Type B pancreatic cell (in vitro differentiated cells): ENCODE measurements at places on chromosomes 2 and 18.
A peak's percentile ranks its signal among the peaks of the same experiment; 100 is the strongest.

DNA sequence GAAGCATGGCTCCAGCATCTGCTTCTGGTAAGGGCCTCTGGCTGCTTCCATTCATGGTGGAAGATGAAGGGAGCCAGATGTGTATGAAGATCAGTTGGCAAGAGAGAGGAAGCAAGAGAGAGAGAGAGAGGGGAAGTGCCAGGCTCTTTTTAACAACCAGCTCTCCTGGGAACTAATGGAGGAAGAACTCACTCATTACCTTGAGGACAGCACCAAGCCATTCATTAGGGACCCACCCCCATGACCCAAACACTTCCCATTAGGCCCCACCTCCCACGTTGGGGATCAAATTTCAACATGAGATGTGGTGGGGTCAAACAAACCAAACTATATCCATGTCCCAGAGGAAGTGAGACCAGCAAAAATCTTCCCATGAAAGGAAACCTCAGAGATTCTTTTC, 124.8 kb upstream of the SIX2 start:
- DNase-seq = peak; percentile 8

GRCh38 chr2:127220768-127221527, 849 bp upstream of the CYP27C1 start:
- no peak for DNase-seq

- DNase-seq = no peak
Measured at GRCh38 chr18:78637442-78638402, 341.9 kb upstream of the SALL3 start.

DNA sequence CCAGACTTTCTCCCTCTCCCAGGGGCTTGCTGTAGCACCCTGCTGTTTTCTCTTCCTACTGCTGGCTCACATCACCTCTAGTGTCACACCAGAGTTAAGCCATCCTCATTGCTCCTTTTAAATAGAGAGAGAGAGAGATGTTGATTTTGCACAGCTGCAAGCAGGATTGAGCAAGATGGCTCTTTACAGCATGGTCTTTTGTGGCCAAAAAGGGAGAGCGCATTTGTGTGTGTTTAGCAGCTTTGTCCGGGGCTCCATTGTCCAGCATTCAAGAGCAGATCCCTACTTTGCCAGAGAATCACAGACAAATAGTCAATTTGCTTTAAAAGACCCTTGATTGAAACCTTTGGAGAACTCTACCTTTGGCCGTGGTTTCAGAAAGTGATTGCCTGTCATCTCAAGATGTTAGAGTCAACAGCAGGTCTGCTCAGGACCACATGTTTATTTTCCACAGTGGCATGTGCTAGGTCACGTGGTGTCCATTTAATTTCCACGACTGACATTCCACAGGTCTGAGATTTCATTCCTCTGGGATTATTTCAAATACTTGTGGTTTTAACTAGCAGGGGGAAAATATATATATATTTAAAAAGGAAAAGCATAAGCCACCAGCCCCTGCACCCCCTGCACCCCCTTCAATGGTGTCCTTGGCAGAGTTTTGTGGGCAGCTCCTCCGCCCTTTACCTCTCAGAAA, 359.9 kb upstream of the SLC14A2 start:
- no peak for DNase-seq

- DNase-seq = no peak
Measured at GRCh38 chr2:217820904-217821303, 181.9 kb downstream of the TNS1 start.

- DNase-seq = no peak
Measured at GRCh38 chr2:175363699-175364098, 182.2 kb upstream of the ATP5MC3 start.

DNA sequence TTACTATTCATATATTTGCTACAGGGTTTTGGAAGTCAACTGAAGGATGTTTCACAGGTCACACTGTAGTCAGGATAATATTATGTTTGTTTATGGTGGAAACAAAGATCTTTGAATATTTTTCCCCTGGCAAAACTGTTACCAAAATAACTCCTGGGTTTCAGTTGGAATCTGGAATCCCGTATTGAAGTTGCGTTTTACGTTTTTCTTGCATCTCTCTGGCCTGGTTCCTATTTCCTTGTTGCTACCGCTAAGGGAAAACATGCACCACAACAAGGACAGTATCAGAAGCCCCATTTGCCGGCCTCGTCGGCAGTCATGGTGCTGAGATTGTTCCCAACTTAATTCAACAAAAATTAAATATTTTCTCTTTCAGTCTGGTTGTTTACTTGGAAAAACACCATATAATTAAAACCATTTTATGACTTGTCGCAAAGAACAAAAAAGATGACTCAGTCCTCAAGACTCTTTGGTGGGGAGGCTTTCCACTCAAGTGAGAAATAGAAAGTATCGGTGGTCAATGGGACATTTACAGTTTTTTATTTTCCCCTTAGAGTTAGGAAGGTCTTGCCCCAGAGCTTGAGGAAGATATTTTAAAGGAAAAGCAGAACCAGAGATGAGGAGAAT, 42.3 kb downstream of the EN1 start:
- DNase-seq = no peak

DNA sequence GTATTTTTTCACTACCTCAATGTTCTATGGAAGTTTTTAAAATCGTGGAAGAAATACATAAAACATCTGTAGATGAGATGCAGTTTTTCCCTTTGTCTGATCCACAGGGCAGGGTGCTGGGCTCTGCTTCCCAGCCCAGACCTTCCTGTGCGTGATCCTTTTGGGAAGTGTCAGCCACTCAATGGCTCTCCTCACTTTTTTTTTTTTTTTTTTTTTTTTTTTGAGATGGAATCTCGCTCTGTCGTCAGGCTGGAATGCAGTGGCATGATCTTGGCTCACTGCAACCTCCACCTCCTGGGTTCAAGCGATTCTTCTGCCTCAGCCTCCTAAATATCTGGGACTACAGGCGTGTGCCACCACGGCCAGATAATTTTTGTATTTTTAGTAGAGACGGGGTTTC, 32.8 kb downstream of the SOWAHC start:
- no peak for DNase-seq

DNA sequence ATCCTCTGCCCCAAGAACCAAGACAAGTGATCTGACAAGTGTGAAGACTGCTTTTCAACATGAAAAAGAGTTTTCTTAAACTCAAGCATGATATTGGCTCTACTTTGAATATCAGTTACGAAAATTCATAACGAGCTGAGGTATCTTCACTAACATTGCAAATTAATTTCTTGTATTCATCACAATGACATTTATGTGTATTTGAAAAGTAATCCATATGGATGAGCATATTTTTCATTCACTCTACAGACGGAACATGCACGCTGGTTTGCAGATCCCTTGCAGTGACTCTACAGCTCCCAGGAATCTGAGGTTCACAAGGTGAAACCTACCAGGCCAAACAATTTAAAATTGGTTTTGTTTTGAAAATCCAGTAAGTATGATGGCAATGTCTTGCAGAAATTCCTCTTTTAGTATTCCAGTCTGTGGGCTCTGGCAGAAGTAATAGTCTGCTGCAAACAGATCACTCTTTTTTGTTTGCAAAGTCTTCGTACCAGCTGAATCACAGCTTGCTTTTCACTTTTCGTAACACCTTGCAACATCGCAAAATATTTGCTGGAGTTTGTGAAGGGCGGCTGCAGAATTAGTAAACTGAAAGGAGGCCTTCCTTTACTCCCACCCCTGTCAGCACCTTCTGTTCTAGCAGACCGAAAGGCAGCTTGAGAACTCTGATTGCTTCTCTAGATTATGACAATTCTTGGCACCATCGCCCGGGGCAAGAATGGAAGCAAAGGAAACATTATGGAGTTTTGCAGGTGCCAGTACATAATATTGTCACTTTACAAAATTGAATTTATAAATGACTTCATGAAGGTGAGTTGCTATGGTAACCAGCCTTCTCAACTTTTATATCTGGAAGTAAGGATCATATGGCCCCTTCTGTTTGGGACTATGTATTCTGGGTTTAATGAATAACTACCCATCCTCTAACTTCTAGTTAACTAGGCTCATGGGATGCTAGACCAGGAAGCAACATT, 168.7 kb downstream of the TMEM247 start:
- no peak for DNase-seq

GRCh38 chr18:39561126-39561525, 1995.5 kb upstream of the CELF4 start:
- DNase-seq = no peak

GRCh38 chr2:74917702-74918619, 40.5 kb upstream of the POLE4 start:
- no peak for DNase-seq

- DNase-seq = no peak
Measured at GRCh38 chr2:216949700-216950413, 90.0 kb upstream of the TNP1 start.

GRCh38 chr18:5914951-5915350, 19.6 kb upstream of the TMEM200C start:
- DNase-seq = no peak

DNA sequence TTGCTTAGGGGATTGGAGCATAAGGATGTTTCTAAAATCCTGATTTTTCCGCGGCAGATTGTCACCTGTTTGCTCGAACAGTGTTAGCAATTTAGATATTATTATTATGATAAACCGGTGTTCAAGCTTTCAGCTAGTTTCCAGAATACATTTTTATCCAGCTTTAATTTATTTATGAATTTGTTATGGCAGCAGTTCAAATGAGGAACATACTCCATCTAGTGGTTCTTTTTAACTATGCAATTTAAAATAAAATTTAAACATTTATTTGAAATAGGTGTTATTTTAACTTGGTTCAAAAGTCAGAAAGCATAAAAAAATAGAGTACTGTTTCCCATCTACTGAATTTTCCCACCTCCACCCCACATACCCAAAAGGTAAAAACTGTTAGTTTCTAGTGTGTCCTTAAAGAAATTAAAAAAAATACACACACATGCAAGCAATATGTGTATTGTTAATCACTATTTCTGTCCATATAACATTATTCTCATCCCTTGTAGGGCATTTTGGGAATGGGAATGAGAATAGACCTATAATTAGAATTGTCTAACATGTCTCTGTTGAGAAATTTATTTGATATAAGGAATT, 23.2 kb downstream of the ACOXL start:
- DNase-seq = no peak

DNA sequence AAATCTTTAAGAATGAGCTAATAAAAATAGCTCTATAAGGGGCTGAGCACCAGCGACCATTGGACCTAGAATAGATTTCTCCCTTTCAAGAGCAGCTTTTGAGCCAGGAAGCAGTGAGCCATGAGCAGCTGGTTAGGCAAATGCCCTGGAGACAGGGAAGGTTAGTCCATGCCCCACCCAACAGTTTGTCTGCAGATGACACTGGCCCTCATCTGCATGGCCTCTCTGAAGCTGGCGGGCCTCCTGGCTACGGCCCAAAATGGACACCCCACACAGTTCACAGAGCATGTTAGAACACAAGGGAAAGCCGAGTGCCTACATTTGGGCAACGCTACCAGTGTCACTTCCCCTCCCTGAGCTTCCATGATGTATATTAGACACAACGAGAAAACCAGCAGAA, 201.1 kb downstream of the MGAT5 start:
- no peak for DNase-seq

- no peak for DNase-seq
Measured at GRCh38 chr18:71105078-71105819, 816.4 kb downstream of the SOCS6 start.

- no peak for DNase-seq
Measured at GRCh38 chr18:36532394-36532793, 234.9 kb downstream of the FHOD3 start.

- DNase-seq = no peak
Measured at GRCh38 chr18:51185075-51185474, 12.4 kb downstream of the MEX3C start.

DNA sequence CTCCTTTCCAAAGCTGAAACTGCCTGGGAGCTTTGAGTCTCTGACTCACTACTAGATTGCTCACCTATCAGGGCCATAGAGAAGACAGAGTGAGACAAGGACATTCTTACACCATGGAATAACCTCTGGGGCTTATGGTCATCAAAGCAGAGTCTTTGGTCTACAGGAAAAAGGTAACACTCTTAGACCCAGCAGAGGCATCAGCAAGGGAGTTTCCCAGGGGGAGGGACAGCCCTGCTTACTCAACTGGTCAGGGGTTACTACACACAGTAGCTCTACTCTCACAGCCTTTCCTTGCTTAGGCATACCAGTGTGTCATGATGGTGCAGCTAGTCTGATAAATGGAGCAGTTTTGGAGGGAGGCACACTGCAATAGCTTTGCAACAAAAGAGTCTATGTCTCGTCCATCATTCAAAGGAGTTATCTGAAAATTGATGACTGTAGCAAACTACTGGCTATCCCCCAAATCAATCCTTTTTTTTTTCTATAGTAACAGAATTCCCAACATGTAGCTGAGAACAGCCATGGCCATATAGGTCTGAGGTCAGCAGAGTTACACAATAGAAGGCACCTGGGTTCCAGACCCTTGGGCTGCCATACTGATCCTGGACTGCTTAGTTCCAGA, 22.4 kb upstream of the CD28 start:
- no peak for DNase-seq
